CD4-positive, alpha-beta T cell treated with Interleukin-4 for 4 hours (primary cell): ENCODE measurements at places on chromosomes 6 and 20.

DNA sequence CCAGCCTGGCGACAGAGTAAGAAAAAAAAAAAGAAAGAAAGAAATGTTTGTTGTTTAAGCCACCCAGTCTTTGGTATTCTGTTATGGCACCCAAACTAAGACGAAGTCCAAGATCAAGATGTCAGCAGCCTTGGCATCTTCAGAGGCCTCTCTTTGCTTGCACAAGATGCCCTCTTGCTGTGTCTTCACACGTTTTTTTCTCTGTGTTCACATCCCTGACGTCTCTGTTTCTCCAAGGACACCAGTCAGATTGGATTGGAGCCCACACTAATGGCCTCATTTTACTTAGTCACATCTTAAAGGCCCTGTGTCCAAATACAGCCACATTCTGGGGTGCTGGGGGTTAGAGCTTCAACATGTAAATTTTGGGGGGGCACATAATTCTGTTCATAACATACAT, 380.9 kb downstream of the GJA1 start:
- no peak for DNase-seq

GRCh38 chr6:54987633-54988290, 141.2 kb downstream of the FAM83B start:
- no peak for DNase-seq

DNA sequence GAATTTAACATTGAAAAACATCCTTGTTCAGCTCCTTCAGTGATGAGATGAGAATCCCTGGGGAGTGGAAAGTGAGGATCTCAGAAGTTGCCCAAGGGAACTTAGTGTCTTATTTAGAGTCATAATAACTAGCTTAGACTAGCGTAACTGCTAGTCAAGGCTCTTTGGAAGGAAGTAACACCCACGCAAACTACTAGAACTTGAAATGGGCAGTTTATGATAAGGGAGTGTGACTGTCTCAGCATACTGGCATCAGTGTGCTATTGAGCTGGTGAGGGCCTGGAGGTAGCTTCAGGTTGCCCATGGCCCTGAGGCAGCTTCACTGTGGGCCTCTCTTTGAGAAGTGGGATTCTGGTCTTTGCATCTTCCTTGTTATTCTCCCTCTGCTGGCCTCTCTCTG, 40.1 kb downstream of the SLX4IP start:
- DNase-seq = no peak

DNA sequence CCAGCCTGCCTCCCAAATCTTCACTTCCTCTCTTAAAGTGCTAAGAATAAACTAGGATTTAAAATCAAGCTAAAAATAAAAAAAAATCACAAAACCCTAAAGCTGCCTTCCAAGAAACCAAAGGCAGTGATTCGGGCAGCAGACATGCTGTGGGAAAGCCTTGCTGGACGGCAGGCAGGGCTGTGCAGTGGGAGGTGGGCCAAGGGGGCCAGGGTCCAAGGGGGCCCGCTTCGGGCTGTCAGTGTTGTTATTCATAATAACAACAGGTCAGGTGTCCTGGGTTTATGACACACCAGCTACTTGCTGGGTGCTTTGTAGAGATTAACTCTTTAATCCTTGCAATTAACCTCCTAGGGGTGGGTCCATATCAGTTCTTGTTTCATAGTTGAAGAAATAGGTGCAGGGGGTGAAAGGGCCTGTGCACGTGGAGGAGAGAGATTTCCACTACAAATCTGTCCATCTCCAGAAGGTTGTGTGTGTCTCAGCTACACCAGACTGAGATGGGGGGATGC, 40.4 kb downstream of the CD40 start:
- no peak for DNase-seq

DNA sequence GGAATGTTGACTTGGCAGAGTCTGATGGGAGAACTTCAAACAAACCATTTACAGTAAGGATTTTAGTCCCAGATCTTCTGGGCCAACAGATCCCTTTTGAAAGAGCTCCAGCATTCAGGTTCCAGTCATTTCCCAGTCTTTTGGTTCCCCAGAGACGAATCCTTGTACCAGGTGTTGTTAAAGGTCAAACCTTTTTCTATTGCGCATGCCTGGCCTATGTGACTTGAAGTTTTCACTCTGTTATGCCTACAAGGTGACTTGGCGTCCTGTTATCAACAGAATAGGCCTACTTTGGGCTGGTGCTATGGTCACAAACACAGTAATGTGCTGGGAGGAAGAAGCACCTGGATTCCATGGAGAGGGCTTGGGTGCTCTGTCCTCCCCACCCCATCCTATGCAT, 52.3 kb downstream of the PXDC1 start:
- no peak for DNase-seq

- no peak for DNase-seq
These were observed 191.0 kb upstream of the LRFN2 start for GRCh38 chr6:40778196-40778595.

DNA sequence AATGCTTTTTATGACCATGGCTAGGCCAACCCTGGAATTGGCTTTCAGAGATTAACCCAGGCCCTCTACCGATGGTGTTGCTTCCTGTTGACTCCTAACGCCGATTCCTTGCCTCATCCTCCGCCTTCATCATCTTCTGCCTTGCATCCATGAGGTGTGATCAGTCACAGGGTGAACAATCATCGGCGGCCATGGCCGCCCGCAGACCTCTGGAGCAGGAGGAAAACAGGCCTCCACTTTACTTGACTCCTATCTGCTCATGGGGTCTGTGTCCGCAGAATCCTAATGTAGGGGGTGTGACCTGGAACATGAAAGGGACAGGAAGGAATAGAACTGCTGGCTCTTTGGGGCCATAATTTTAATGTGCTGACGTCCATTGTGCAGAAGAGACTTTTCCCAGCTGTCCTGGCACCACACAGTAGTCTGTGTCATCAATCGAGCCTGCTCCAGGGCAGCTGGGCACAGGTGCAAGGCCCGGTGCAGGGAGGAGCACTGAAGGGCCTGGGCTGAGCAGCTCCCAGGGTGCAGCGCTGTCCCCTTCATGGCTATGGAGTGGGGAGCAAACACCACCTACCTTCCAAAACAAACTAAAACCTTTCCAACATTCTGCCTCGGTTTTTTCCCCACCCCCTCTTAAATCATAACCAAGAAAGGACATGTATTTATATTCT, 8.0 kb downstream of the SLC22A3 start:
- DNase-seq = no peak

GRCh38 chr6:75285283-75285639, 669 bp upstream of the TMEM30A start:
- DNase-seq = no peak

- no peak for DNase-seq
These were observed 1.8 kb upstream of the CARMIL1 start for GRCh38 chr6:25277386-25277785.

GRCh38 chr20:33507461-33507860, 17.6 kb downstream of the CBFA2T2 start:
- no peak for DNase-seq

DNA sequence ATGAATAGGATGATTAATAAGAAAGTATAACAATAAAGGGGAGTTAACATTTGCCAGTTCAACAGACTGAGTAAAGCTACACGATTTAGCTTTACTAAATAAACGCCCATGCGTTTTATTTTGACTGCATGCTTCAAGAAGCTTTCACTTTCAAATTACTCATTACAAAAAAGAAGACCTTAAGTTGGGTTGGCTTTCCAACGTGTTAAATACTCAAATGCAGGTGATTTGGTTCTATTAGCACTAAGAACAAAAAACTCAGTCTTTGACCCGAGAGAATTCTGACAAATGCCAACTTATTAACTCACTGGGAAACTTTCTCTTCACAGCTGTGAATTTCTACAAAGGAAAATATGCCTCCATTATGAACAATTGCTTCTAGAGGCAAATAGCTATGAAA, 24.8 kb downstream of the RNF146 start:
- peak; percentile 14 for DNase-seq

DNA sequence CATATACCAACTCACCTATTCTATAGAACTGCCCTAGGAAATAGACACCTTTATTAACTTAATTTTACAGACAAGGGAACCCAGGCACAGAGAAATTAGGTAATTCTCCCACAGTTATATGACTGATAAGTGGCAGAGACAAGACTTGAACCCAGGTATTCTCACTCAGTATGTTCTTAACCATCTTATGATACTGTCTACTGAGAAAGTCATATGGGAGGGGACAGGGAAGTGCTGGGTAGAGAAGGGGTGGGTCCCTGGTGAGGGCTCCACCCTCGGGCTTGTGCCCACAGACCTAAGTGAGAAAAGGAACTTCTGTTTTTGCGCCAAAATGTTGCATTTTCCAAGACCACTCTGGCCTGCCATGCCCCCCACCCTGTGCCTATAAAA, 123.5 kb downstream of the RNF144B start:
- DNase-seq = no peak

- DNase-seq = no peak
These were observed 24.6 kb downstream of the KDM1B start for GRCh38 chr6:18179770-18180356.

DNA sequence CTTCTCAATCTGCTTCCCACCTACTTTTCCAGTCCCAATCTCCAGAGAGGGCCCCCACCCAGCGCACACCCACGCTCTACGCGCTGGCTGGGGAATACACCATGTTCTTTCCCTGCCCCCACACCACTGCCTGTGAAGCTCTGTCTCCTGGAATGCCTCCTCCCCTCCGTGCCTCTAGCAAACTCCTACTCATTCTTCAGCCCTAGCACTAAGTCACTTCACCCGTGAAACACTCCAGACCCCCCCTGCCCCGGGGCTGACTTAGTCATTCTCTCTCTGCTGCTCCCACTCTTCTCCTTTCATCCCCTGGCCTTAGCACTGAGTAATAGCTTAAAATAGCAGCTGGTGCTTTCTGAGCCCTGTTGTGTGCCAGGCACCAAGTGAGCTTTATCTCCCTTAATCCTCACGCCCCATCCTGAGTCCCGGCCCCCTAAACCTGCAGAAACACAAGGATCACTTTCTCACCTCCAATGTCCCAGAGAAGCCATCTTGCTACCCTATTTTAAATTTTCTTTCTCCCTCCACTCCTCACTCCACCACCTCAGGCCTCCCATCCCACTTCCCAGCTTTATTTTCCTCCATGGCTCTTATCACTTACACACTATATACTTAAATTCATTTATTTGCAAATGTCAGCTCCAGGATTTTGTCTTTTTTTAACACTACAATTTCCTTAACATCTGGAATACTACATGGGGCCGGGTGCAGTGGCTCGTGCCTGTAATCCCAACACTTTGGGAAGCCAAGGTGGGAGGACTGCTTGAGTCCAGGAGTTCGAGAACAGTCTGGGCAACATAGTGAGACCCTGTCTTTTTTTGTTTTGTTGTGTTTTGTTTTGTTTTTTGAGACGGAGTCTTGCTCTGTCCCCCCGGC, 6.3 kb upstream of the PARD6B start:
- DNase-seq = no peak

DNA sequence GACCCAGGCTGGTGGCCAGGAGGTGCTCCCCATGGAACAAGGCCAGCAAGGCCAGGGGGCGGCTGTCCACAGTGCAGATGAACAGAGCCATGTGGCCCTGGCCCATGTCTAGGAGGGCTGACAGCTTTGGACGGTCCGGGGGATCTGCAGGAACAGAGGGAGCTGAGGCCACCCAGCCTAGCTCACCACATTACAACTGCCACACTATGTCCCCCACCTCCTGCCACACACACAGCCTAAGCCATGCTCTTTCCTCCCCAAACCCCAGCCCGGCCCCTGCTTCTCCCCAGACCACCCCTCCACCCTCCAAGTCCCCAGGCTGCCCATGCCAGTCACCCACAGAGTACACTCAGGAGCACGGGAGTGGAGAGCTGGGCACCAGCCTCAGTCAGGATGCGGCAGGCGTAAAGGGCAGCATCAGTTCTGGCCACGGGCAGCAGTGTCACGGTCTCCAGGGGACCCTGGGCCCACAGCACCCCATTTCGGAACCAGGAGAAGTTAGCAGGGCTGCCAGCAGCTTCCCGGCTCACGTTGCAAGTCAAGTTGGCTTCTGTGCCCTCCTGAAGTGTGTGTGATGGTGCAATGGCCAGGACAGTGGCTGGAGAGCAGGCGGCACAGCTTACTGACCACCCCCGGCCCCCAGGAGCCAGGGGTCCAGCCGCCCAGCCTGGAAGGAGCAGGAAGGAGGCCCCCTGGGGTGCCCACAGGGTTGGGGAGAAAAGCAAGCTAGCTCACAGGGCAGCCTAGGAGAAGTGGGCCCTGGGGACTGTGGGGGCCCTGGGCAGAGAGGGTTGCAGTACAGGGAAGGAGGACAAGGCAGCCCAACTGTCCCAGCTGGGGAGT, 15.2 kb upstream of the ADAM33 start:
- DNase-seq = no peak

DNA sequence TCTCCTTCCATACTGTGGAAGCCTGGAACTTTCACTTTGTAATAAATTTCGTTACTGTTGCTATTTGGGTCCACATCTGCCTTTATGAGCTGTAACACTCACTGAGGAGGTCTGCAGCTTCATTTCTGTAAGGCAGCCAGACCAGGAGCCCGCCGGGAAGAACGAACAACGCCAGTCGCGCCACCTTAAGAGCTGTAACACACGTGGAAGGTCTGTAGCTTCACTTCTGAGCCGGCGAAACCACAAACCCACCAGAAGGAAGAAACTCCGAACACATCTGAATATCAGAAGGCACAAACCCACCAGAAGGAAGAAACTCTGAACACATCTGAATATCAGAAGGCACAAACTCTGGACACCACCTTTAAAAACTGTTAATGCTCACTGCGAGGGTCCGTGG, 589.9 kb upstream of the SLC35B3 start:
- DNase-seq = no peak

DNA sequence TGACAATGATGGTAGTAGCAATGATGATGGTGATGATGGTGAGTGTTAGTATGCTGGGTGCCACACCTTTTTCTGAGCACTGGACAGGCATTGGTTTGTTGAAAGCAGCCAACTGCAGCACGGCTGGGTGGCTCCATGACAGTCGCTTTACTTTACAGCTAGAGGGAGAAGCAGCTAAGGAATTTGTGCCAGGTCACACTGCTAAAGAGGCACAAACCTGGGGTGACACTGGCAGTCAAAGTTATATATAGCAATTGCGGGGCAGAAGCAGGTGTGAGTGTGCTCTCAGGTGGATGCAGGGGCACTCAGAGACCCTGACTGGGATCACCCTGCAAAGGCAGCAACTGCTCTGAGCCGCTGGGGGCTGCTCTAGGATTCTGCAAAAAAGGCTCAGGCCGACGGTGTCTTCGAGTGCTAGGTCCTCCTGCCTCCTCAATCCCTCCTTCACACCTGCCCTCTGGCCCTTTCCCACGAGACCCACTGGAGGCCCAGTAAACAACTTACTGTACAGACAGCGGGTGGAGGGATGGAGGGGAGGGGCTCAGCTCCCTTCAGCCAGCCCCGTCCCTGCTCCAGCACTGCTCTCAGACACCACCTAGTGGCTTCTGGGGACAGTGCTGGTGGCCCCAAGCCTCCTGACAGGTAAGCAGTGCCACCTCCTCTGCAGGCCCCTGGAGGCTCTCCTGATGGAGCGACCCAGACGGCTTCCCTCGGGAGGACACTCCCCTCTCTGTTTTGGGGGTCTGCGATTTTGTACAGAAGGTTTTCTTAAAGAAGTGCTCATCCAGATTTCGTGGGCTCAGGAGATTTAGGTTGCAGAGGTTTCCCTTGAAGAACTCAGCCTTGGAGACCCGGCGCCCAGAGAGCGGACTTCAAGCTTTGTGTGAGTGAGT, 4.4 kb upstream of the RPS21 start:
- DNase-seq = peak; percentile 73

- DNase-seq = no peak
These were observed 327.5 kb upstream of the JARID2 start for GRCh38 chr6:14918200-14918907.
